ENCODE measurements at places on chromosomes 2 and 18. TPM values are rescaled to one million over a fixed set of nuclear protein-coding genes. Genes with fewer than 3 reads are reported as not detected.

Gene IL36RN
- total RNA-seq: not detected

Gene TGIF1
- 83.3 TPM for total RNA-seq

Gene ARHGAP28
- 0.28 TPM for total RNA-seq

Gene CFAP53
- total RNA-seq: 0.28 TPM

Gene CD8B2
- not detected for total RNA-seq

Gene TBR1
- total RNA-seq: under 0.01 TPM

Gene ATP8B1
- 67.3 TPM for total RNA-seq

Gene RGPD4
- total RNA-seq: not detected

Measured in endothelial cell of coronary artery (primary cell).